ENCODE measurements at places on chromosomes 13 and 19.

DNA sequence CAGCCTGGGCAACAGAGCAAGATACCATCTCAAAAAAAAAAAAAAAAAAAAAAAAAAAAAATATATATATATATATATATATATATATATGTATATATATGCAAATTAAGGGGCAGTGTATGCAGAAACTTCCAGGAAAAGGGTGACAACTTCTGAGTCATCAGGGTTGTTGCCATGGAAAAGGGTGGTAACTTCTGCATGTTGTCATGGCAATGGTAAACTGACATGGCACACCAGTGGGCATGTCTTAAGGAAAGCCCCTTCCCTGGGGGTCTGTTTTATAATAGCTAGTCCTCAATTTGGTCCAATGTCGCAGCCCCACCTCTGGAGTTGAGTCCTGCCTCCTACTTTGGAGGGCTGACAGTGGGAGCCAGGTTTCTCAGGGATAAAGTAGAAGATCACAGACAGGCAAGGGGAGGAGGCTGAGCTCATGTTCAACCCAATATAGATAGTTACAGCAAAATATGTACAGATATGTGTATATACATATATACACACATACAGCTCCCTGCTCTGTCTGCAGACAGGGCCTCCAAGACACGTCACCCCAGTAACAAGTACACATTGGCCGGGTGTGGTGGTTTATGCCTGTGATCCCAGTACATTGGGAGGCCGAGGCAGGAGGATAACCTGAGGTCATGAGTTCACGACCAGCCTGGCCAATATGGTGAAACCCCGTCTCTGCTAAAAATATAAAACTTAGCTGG, 7.2 kb upstream of the FCHO1 start:
- peak; percentile 46 for DNase-seq

DNA sequence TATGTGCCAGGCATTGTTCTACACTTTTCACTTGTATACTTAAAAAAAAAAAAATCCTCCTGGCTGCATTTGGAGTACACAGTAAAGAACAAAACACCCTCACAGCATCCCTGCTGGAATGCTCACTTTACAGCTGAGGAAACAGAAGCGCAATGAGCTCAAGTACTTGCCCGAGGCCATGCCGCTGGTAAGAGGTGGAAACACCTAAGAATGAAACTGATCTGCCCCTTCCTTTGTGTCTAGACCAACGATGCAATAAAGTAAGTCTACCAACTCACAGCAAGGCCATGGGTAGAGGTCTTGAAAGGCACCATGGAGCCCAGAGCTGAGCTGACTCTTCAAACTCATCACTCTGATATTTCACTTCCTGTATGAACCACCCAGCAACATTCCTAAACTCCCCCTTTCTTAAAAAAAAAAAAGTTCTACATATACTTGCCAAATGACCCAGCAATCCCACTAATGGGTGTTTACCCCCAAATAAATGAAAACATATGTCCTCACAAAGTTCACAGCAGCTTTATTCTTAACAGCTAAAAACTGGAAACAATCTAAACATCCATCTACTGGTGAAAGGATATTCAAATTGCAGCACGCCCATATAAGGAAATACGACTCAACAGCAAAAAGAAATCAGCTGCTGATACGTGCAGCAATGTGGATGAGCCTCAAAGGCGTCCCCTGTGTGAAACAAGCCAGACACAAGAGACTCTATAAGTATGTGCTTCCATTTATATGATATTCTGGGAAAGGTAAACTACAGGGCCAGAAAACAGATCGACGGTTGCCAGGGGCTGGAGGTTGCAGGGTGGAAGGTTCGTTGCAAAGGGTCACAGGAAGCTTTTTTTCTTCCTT, 236.6 kb upstream of the MAB21L1 start:
- no peak for DNase-seq

DNA sequence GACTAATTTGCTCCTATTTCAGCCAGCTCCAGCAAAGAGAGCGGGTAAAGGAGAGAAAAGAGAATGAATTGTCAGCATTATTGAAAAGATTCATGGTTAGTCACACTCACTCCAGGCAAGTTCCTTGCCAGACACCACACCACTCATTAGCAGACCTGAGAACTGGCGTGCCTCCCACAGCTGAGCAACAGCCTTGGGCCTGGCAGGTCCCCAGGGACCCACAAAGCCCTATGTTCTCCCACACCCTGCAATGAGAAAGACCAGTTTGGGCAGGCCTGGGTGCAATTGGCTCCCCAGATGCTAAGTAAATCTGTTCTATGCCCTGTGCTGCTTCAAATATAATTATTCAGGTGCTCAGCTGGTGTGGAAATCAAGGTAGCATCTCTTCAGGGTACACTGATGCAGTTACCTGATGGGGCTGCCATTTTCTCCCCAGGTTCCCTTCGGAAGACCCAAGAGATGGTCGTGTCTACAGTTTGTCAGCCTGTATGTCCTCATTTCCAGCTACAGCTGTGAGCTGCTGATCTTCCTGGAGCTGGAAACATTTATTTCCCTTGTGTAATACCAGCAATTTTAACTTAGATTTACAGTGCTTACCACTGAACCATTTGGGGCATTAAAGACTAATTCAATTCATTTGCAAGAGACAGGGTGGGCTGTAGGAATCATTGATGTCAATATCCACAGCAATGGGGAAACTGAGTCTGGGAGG, 405.0 kb downstream of the COG6 start:
- DNase-seq: peak; percentile 70

- no peak for DNase-seq
Measured at GRCh38 chr19:10927730-10928562, 493 bp downstream of the YIPF2 start.

DNA sequence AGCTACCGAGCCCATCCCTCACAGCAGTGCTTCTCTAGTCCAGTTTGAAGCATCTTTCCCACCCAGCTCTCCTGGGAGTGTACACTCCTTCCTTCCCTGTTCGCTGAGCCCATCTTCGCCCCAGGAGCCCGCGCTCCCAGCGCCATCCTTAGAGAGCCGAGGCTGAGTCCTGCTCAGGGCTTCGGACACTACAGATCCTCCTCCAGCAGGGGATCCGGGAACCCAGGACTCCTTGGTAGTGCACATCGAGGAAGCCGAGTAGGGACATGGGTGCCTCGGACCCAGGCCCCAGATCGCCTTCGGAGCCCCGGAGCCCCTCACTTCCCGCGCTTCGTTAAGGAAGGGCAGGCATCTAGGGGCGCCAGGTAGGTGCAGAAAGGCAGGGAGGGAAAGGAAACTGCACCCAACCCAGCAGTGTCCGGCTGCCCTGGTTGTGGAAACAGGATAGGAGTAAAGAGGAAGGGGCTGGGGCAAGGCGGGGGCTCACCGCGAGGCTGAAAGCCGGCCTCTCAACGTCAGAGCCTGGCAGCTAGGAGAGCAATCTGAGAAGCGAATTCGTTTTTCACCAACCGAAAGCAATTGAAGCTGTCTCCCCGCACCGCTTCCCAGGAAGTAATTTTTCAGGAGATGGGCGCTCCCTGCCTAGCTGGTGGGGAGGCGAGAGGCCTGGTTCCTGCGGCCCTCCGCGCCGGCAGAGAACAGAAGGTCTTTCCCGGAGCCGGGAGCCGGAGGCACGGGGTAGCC, 1.0 kb downstream of the PDX1 start:
- peak; percentile 31 for DNase-seq

GRCh38 chr13:87677043-87677495, 5.9 kb downstream of the SLITRK5 start:
- no peak for DNase-seq

GRCh38 chr13:64871742-64872141, 2358.4 kb downstream of the PCDH9 start:
- no peak for DNase-seq

DNA sequence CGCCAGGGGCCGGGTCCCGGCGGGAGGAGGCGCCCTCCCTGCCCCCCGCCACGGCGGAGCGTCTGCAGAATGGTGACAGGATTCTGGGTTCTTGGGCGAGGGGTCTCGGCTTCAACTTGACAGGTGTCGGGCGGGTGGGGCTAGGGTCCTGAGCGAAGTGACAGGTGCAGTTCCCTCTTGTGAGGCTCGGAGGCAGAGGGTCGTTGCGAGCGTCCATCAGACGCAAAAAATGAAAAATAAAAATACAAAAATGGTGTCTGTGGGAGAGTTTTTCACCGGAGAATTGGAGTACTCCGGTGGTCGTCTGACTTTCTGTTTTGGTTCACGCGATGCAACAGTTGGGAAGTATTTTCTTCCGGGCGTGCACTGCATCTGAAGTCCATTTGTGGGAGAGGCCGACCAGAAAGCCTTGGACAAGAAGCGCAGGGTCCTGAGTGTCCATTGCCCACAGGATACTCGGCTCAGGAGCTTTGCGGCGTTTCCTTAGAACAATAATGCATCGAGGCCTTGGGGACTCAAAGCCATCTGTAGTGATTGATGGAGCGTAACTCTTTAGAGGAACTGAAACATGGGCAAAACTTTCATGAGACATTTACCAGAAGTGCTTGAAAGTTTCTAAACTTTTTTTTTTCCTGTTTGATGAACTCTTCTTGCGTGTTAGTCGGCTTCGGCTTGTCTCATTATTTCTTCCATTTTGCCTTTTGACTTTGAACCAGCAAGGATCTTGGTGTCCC, 759 bp downstream of the RB1 start:
- DNase-seq: peak; percentile 43

DNA sequence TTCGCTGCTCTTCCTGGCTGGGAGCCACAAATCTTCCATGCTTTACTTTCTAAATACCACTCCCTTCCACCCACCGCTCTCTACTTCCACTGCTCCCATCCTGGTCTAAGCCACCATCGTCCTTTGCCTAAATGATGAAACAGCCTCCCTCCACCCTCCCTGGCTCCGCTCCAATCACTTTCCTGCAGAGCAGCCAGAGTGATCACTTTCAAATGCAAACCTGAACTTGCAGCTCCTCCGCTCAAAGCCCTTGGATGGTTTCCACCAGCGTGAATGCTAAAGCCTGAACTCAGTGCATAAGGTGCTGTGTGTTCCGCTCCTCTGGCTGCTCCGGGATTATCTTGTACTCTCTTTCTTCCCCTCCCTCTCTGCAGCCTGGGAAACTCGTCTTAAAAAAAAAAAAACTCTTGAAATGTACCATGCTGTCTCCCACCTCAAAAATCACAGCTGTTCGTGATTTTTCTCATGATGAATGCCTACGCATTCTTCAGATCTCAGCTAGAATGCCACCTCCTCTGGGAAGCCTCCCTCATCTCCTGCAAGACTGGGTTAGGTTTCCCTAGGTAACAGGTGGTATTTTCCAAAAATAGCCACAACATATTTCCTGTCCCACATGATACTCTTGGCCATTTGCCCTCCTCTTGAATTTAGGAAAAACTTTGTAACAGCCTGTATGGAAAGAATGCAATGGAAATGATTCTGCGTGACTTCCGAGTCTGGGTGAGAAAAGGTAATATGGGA, 3.7 kb upstream of the SIN3B start:
- DNase-seq: peak; percentile 90

GRCh38 chr19:19031891-19032290, 1.4 kb downstream of the SUGP2 start:
- no peak for DNase-seq

DNA sequence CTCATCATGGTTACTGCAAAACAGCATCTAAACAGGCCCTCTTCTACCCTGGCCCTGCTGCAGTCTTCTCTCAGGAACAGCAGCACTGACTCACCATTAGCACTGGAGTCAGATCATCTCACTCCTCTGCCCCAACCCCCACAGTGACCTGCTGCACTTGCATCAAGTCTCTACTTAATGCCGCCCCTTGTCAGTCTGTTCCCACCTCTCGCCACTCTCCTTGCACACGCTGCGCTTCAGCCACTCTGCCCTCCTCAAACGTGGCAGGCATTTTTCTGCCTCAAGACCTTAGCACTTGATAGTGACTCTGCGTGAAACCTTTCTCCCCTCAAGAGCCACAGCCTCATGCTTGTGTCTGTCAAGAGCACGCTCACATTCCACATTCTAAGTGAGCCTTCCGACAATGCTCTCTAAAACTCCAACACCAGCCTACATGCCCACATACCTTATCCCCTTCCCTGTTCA, 22.1 kb downstream of the MIPEP start:
- peak; percentile 54 for DNase-seq

- DNase-seq: no peak
Measured at GRCh38 chr19:2353887-2354592, 6.0 kb upstream of the TMPRSS9 start.

DNA sequence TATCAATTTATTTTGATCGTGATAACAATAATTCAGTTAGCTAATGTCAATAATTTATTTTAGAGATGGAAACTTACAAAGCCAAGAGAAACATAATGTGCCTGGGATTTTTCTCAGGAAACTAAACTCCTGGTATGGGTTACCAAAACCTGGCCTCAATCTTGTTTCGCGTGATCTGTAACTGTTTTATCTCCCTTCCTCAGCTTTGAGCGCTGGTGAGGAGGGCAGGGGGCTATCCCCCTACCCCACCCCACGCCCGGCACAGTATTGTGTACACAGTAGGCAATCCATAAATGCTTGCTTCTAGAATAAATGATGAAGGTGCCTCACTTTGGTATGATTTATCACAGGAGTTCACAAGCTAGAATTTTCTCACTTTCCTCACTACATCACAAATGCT, 7.7 kb upstream of the DOCK9 start:
- no peak for DNase-seq

GRCh38 chr19:28130066-28130511, 1082.9 kb downstream of the UQCRFS1 start:
- DNase-seq: peak; percentile 70

- no peak for DNase-seq
Measured at GRCh38 chr13:22120646-22121045, 449.8 kb downstream of the FGF9 start.

DNA sequence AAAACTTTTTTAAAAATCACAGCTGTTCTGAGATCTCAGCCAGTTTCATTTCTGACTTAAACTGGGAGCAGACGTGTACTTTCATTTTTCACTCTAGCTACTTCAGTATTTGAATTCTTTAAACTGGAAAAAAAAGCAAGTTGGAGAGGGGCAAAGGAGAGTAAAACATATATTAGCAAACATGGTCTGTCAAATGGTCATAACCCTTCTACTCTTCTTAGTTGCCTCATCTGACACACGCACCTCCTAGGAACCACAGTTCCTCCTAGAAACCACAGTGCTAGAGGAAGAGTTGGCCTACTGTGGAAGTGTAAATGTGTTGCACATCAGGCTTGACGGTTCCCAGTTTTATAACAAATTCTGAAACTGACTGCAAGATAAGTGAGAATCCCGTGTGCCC, 47.2 kb downstream of the TM9SF2 start:
- no peak for DNase-seq

- DNase-seq: no peak
Measured at GRCh38 chr13:70792121-70792520, 683.9 kb upstream of the KLHL1 start.

GRCh38 chr13:105282406-105283285, 1252.8 kb downstream of the EFNB2 start:
- DNase-seq: no peak
